GM13977 (cell line): ENCODE measurements at places on chromosomes 2 and 18.

DNA sequence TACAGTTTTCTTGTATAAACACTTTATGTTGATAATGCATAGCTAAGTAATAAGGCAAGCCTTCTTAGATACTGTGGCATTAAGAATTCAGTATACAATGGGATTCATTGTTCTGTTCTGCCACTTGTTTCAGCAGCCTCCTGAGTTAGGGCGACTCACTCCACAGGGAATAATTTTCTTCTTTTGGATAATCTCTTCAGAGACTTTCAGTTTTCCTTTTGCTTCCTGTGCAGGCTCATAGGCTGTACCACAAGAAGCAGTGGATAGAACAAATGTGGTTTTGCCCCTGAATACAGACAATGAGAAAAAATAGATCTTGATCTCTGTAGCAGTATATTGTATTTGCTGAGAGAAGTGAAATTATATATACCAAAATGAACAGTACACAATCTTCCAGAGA, 298.0 kb downstream of the ZNF407 start:
- no peak for DNase-seq

DNA sequence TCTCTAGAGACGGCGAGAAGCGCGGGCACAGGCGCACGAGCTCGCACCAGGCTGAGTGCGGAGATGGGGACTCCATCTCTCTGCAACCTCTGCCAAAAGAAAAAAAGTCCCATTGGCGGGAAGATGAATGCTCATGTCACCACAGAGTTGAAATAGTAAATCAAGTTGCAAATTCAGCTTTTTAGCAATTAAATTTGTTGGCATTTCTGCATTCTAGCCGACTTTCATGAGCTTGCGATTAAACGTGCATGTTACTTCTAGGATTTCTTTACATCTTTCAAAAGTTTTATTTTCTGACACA, 588 bp downstream of the CHAC2 start:
- DNase-seq: no peak

DNA sequence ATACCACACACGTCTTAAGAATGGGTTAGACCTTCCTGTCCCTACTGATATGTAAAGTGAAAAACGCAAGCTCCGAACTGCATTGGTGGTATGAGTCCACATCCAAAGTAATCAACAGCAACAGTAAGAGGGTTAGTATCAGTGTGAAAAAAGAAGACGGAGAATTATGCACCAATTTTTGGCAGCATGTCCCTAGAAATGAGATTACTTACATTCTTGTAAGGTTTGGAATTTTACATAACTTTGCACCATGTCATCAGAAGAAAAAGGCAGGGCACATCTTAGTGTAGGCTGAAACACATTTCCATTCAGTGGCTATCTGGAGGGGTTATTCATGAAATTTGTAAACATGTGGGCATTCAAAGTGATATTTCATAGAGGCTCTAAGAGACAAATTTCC, 88.2 kb downstream of the LONRF2 start:
- no peak for DNase-seq

GRCh38 chr2:72008608-72009007, 139.1 kb downstream of the CYP26B1 start:
- DNase-seq: no peak

DNA sequence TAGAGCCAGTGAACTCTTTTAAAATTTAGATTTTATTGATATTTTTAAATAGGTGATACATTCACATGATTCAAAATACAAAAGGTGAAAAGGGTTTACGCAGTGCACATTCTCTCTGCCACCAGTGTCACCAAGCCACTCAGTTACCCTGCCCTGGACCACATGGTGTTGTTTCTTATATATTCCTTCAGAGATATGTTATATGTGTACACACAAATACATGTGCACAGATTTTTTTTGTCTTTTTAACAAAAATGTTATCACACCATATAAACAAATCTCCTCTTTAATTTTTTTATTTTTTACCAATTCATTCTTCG, 26.2 kb downstream of the SERPINB4 start:
- peak; percentile 1 for DNase-seq

DNA sequence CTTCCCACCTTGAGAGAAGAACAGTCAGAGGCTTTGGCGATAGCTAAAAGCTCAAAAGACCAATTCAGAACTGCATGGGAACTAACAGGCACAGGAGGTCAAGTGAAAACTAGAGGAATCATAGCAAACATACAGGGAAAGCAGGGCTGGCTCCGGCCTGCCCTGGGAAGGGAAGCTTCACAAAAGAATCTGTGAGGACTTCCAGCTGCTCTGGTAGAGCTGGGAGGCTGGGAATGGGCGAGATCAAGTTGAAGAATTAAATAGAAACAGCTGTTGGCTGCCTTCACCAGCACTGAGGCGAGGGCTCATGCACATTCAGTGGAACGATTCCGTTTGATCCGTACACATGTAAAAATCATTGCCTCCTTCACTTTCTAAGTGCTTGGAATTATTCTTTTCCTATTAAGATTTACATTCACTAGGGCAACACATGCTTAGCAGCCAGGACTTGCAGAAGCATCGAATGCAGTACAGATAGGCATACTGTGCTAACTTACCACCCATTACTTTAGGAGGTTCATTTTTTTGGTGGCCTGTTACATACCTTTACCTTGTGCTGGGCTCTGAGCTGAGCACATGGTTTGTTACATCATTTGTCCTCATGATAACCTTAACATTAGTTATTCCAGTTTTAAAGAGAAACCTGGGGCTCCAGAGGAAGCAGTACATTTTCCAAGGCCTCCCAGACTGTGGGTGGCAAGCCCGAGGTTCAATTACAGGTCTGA, 125.4 kb upstream of the RNF152 start:
- no peak for DNase-seq

- no peak for DNase-seq
Observed at GRCh38 chr2:67760995-67761394, 301.8 kb downstream of the C1D start.

- peak; percentile 13 for DNase-seq
Observed at GRCh38 chr2:111930875-111931274, 32.5 kb downstream of the MERTK start.

DNA sequence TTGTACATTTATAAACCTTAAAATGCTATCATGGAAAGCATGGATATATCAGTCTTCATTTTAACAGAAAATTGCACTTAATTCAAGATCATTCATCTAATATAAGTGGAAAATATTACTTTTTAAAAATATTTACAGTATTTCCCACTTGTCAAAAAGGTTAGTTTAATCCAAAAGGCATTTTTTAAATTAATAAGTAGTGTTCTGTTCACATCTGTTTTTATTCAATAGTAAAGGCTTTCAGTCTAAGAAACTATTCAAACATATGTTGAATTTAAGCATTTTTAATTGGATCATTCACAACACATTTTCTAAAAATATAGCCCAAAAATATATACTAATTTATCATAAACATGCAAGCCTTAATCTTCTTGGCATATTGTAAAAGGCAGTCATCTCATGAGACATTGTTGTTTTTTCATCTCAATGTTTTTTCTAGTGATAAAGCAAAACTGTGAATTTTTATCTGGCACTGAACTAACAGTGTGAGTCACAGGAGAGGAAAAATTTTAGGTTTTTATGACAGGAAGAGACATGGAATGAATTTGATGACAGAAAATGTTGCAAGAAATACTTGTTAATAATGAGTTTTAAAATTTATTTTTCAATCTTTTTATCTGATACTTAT, 1642.5 kb upstream of the TMEFF2 start:
- DNase-seq: no peak

DNA sequence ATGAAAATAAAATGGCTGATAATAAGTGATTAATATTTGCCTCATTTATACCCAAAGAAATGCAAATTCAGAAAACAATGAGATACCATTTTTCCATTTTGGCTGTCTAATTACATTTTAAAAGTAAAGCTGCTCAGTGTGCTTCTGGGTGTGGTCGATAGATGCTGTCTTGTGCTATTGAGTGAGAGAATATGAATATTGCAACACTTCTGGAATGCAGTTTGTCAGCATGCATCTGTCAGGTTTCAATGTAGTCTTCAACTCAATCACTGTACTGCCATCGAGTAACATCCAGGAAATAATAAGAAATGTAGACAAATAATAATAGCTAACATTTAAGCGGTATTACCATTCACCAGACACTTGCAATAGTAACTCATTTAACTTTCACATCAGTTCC, 3.9 kb downstream of the IL18R1 start:
- DNase-seq: no peak

DNA sequence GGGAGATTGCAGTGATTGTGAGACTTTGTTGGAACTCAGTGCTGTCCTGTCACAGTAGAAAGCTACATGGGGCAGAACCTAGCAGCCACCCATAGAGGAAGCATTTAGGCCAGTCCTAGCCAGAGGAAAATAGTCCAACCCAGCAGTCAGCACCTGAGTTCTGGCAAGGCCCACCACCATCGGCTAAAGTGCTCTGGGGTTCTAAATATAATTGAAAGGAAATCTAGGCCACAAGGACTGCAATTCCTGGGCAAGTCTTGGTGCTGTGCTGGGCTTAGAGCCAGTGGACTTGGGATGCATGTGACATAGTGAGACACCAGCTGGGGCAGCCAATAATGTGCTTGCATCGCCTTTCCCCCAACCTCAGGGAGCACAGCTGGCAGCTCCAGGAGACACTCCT, 28.9 kb upstream of the ACTR2 start:
- DNase-seq: no peak

GRCh38 chr2:98912221-98912851, 23.7 kb downstream of the CRACDL start:
- no peak for DNase-seq

GRCh38 chr2:44937688-44938240, 3.7 kb upstream of the SIX3 start:
- DNase-seq: no peak

DNA sequence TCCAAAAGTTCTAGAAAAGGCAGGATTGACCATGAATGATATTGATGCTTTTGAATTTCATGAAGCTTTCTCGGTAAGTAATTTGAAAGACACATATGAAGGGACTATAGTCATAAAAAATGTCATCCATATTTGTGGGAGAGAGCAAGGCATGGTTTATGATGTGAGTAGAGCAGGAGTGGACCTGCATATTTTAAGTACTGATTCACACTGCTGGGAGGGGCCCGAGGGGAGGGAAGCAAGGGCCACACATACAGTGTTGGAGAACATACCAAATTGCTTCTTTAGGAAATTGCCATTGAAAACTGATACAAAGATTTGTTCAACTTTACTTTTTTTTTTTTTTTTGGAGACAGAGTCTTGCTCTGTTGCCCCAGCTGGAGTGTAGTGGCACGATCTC, 39.4 kb downstream of the HADHB start:
- DNase-seq: no peak

DNA sequence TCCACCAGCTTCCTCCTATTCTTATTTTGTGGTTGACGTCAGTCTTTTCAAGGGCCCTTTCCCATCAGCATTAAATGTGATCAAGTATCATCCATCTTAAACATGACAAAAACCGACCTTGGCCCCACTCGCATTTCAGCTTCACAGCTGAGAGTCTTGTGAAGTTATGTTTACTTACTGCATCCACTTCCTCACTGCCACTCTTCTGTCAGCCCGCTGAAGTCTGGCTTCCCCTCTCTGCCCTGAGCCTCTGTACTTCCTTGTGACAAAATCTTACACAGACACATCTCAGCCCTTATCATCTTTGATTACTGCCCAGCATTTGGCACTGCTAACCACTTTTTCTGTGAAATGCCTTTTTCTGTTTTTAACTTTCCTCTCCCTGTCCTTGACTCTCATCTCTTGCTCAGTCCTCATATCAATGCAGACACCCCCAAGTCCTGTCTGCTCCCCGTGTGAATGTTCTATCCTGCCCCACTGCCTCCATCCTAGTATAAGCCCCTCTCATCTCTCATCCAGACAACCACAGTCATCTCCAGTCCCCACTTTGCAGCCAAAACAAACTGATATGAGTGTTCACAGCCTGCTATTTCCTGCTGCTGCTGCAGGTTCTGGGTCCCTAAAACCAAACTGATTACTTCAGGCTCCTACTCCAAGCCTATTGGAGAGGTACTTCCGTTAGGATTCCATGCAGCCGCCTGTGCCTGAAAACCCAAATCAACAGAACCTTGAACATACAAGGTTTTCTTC, 31.4 kb downstream of the FOSL2 start:
- no peak for DNase-seq

- no peak for DNase-seq
Observed at GRCh38 chr2:103784261-103784660, 1022.4 kb downstream of the TMEM182 start.

GRCh38 chr2:225582355-225583116, 183.0 kb downstream of the NYAP2 start:
- DNase-seq: no peak

DNA sequence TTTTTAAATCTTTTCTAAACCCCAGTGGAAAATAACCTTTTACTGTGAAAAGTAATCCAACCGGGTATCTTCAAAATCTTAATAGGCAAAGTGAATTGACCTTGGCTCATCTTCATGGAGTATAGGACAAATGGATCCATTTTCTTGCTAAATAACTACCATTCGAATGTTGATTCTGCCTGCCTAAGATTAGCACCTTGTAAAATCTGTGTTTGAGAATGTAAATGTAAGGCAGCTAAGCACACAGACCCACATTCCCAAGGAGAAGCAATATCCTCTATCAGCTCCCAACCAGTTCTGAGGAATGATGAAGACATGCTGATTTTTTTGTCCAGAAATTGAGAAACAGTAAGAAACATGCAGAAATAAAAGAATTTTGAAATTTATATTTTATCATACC, 509.8 kb upstream of the SMIM21 start:
- DNase-seq: no peak

DNA sequence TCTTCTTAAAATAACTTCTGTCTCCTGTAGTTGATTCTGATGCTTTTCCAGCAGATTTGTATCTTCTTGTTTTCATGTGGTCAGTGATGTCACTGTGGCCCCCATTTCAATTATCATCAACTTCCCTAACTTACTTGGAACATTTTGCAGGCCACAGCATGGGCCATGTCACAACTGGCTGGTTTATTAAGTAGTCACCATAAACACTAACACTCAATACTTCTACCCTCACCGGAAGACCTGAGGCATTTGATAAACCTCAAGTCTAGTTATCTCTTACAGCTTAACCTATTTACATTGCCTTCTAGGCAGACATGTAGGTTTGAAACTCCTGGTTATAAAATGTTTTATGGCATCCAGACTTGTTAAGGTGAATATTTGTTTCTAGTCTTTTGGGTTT, 37.4 kb upstream of the PROKR1 start:
- no peak for DNase-seq

DNA sequence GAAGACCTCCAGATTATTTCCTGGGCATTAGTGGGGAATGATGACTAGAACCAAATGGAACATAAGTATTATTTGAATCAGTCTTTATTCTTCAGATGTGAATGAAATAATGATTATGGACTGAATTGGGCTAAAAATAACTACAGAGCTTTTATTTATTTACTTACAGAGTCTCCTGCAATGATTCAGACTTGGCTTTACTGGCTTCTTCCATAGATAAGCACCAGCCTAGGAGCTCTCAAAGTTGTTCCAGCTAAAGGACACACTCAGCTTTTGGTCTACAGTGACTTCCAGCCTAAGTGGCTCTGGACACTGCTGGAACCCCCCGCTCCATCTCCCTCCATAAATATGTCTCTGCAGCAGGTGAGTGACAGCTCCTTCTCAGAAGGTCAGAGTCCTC, 24.3 kb upstream of the ARHGAP25 start:
- no peak for DNase-seq

GRCh38 chr2:199364153-199364552, 93.6 kb downstream of the SATB2 start:
- DNase-seq: no peak
